ENCODE measurements at places on chromosomes 1 and 21.

- DNase-seq = no peak
Observed at GRCh38 chr1:37481289-37482003, 7.1 kb downstream of the ZC3H12A start.

DNA sequence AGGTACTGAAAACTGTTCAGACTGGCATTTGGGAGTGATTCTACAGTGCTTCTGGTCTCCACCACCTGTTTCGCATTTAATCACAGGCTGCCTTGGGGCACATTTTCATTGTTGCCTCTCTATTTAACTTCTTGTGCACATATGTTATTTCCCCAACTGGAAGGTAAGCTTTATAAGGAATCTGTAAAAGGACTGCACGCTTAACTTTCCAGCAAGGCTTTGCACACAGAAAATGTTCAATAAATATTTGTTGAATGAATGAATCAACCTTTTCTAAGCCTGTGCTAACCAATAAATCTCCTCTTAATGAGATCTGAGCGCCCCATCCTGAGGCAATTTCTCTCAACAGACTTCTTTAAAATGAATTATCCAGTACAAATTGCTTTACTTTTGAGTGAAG is 84.3 kb upstream of the ARHGAP29 start:
- no peak for DNase-seq

DNA sequence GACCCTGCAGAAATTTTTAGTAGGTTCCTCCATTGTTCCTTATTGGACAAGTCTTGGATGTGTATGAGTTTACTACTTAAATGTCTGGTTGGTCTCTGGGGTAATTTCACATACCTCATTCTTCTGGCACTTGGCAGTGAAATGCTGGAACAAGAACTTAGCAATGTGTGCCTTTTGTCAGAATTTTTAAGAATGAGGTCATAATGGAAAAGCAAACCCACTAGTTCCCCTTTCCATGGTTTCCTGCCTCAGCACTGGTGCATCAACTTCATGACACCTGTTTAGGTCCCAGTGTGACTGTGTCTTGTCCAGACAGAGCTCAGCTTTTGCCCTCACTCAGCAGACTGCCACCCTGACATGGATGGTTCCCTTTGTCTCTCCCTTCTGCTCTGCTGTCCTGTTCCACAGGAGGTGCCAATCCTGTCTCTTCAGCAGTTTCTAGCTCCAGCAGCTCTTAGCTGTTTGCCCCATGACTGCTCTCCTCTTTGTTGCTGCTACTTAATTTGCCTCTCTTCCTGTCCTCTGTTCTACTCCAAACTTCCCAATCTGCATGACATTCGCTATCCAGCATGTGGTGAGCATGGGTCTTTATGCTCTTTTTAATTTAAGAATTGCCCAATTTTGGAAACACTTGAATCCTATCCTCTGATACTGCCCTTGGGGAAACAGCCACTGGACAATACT is 135.6 kb downstream of the CYYR1 start:
- no peak for DNase-seq

DNA sequence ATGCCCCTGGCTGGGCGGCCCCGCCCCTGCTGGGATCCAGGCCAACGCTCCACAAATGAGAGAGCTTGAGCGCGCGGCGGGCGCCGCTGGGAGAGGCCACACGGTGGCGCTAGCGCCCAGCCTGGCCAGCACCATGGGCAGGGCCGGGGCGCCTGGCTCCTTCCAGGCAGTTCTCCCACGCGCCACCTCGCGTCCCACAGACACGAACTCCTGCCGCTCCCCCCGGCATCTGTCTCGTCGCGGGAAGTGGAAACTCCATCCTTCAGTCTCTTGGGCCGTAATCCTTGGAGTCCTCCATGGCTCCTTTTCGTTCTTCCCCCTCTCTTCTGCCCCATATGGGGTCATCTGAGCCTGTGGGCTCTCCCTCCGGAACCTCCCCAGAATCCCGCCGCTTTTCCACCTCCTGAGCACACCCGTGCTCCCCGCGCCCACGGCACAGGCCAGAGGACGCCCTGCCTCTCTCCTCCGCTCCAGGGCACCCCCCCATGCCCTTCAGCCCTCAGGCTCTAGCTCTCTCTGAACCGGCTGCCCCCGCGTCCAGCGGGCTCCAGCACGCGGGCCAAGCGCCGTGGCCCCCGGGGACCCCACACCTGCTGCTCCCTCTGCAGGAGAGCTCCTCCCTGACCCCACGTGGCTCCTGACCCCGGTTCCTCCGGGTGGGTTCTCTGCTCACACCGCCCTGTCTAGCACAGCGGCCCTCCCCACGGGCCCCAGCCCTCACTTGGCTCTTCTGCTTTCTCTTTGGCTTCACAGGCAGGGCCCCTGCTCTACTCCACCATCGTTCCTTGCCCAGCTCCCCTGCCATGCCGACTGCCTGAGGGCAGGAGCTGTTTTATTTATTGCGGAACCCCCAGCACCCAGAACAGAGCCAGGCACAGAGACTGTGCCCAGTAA is 31.9 kb upstream of the EDN2 start:
- peak; percentile 58 for DNase-seq

- no peak for DNase-seq
Observed at GRCh38 chr1:238264951-238265350, 374.2 kb upstream of the ZP4 start.

All from CD4-positive, alpha-beta T cell treated with Interferon gamma for 1 hour (primary cell).